ENCODE measurements at places on chromosomes 6 and 20. TPM values are rescaled to one million over a fixed set of nuclear protein-coding genes. Genes with fewer than 3 reads are reported as not detected.
A peak's percentile ranks its signal among the peaks of the same experiment; 100 is the strongest.

OCSTAMP gene
- total RNA-seq = not detected

MRAP2 gene
- not detected for total RNA-seq

SLC22A7 gene
- total RNA-seq = not detected

FUT9 gene
- total RNA-seq = not detected

GRCh38 chr6:49939993-49940498, 23.9 kb downstream of the DEFB114 start:
- no peaks in the 10 kb centered on the region for H3K36me3 ChIP-seq
- H3K4me3 ChIP-seq = no peak overlapping the region
- no peak overlapping the region for H3K27ac ChIP-seq

GRCh38 chr6:44000164-44000842, 126.9 kb downstream of the MRPL14 start:
- peaks cover 31% of the 10 kb centered on the region for H3K27me3 ChIP-seq
- no peaks in the 10 kb centered on the region for H3K36me3 ChIP-seq
- peak; percentile 24 for DNase-seq
- H3K4me1 ChIP-seq = peaks cover 12% of the 10 kb centered on the region
- H3K27ac ChIP-seq = no peak overlapping the region

DNA sequence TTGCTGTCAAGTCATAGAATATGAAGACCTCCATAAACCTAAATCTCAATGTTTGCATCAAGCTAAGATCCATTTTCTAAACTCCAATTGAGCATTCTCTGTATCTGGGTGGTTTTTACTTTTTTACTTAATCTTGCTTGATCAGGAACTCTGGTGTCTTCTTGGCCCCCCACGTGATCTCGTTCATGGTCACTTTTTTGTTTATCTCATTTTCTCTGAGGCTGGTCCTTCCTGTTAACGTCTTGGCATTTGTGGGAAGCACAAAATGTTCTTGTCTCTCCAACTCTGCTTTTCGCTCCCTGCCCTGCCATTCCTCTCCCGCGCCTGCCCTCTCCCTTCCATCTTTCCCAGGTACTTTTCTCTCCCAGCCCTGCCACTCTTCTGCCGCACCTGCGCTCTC, 14.0 kb upstream of the MAPRE1 start:
- no peak overlapping the region for H3K4me3 ChIP-seq
- H3K27me3 ChIP-seq = no peaks in the 10 kb centered on the region
- H3K4me1 ChIP-seq = no peaks in the 10 kb centered on the region
- H3K36me3 ChIP-seq = peaks cover 2% of the 10 kb centered on the region
- H3K27ac ChIP-seq = no peak overlapping the region

- H3K36me3 ChIP-seq = peaks cover 33% of the 10 kb centered on the region
- H3K4me3 ChIP-seq = no peak overlapping the region
- H3K27me3 ChIP-seq = no peaks in the 10 kb centered on the region
- peaks cover 52% of the 10 kb centered on the region for H3K4me1 ChIP-seq
Observed at GRCh38 chr6:154736618-154737259, 3.5 kb downstream of the SCAF8 start.

GRCh38 chr6:168890306-168890980, 363.2 kb downstream of the THBS2 start:
- peaks cover 5% of the 10 kb centered on the region for H3K4me1 ChIP-seq
- no peak overlapping the region for H3K27ac ChIP-seq
- no peak overlapping the region for H3K4me3 ChIP-seq

- no peak for DNase-seq
- no peak overlapping the region for H3K27ac ChIP-seq
- no peaks in the 10 kb centered on the region for H3K27me3 ChIP-seq
- no peaks in the 10 kb centered on the region for H3K36me3 ChIP-seq
- H3K4me3 ChIP-seq = no peak overlapping the region
- no peaks in the 10 kb centered on the region for H3K4me1 ChIP-seq
Observed at GRCh38 chr6:165478581-165478980, 169.2 kb upstream of the C6orf118 start.

DNA sequence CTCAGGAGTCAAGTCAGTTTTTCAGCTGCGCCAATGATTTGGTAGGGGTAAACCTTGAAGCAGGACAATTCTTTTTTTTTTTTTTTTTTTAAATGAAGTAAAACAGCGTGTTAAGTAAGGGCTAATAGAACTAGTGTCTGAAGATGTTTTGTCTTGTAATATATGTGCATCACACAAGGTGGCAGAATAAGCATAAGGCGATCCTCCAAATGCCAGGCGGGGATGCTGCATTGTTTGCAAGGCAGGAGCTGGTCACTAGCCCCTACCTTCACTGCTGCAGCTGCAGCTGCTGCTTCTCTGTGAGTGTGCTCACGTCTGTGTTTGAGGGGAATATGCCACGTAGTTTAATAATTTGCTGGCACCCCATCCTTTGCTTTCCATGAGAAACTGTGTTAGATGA, 272.7 kb upstream of the MAP3K7 start:
- DNase-seq = no peak
- H3K27me3 ChIP-seq = peaks cover 12% of the 10 kb centered on the region
- H3K36me3 ChIP-seq = no peaks in the 10 kb centered on the region
- H3K27ac ChIP-seq = no peak overlapping the region
- H3K4me1 ChIP-seq = peaks cover 4% of the 10 kb centered on the region
- no peak overlapping the region for H3K4me3 ChIP-seq

DNA sequence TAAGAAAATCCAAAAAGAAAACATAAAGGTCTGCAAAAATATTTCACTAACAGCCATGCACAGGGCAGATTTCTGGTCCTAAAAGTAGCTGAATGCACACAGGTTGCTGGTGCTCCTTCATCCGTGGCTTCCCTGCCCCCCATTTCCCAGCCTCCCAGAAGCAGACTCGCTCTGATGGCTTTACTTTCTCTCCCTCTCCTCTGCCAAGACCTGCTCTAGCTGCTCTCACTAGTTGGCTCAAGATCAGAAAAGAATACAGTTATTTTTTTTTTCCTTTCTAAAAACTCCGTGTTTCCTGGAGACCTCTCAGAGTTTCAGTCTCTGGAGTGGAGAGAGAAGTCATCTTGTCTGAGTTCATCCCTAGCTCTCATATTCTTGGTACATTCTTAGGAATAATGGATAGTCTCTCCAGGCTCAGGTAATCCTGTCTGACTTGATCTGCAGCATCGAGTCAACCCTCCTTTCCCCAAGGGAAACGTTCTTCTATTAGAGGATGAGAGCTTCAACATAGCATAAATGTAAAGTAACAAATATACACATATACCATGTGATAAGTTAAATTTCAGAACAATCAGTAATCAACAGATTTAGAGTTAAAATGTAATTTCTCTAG, 214.2 kb downstream of the TBC1D7 start:
- H3K27me3 ChIP-seq = peaks cover 45% of the 10 kb centered on the region
- H3K27ac ChIP-seq = no peak overlapping the region
- no peaks in the 10 kb centered on the region for H3K36me3 ChIP-seq
- no peaks in the 10 kb centered on the region for H3K4me1 ChIP-seq

DNA sequence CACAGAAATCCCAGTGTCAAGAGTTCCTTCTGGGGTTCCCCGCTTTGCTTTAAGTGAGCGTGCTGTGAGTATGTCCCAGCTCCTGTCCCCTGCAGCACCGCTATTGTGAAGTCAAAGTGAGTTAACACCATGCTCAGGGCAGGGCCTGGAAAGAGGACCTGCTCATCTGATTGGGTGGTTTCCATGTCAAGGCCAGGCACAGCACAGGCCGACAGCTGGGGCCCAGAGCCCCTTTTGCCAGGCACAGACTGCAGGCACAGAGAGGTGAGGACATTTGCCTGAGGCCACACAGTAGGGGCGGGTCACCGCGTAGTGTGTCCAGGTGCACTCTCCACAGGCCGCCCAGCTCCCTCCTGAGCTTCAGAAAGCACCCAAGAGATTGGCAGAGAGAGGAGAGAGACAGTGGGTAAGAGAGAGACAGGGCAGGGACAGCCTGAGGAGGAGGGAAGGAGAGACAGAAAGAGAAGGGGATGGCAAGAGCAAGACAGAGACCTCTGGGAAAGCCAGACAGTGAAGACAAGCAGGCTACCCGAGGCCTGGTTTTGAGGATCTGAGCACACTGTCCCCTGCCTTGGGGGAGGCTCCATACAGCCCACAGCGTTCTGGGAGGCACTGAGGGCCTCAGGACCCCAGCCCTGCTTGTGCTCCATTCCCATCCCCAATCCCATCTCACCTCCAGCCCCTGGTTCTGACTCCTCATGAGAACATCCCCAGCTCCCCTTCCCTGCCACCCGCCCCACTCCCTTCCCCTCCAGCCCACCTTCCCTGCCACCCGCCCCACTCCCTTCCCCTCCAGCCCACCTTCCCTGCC, 6.5 kb upstream of the BPIFB1 start:
- H3K27ac ChIP-seq = no peak overlapping the region
- H3K4me3 ChIP-seq = no peak overlapping the region
- H3K4me1 ChIP-seq = no peaks in the 10 kb centered on the region
- no peak for DNase-seq
- H3K36me3 ChIP-seq = no peaks in the 10 kb centered on the region

- H3K36me3 ChIP-seq = no peaks in the 10 kb centered on the region
- H3K4me1 ChIP-seq = peaks cover 21% of the 10 kb centered on the region
- no peak overlapping the region for H3K4me3 ChIP-seq
Observed at GRCh38 chr6:110392727-110393126, 22.6 kb downstream of the DDO start.

GRCh38 chr6:130943738-130944137, 116.5 kb downstream of the SMLR1 start:
- H3K36me3 ChIP-seq = no peaks in the 10 kb centered on the region
- H3K4me1 ChIP-seq = no peaks in the 10 kb centered on the region
- H3K4me3 ChIP-seq = no peak overlapping the region
- no peak overlapping the region for H3K27ac ChIP-seq
- H3K27me3 ChIP-seq = no peaks in the 10 kb centered on the region
- DNase-seq = no peak

GRCh38 chr20:5748246-5748645, 2.0 kb upstream of the SHLD1 start:
- peaks cover 12% of the 10 kb centered on the region for H3K36me3 ChIP-seq
- H3K4me1 ChIP-seq = peaks cover 17% of the 10 kb centered on the region
- no peak overlapping the region for H3K27ac ChIP-seq
- no peak overlapping the region for H3K4me3 ChIP-seq

DNA sequence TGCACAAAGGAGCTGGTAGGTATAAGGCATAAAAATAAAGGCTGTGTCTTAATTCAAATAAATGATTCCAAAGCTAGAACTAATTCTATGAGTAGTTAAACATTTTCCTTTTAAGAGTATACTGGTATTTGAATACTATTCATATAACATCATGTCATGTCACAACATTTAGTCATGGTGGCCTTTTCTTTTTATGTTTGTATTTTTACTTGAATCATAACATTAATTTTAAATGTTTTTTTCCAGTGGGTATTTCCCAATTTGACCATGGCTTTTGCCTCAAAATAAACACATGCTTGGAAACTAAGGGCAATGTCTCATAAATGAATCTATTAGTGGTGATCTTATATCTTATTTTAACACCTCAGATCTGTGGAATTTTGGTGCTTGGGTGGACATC, 177.1 kb downstream of the CD109 start:
- H3K4me3 ChIP-seq = no peak overlapping the region
- no peak overlapping the region for H3K27ac ChIP-seq
- no peak for DNase-seq
- H3K27me3 ChIP-seq = no peaks in the 10 kb centered on the region
- H3K4me1 ChIP-seq = peaks cover 11% of the 10 kb centered on the region
- H3K36me3 ChIP-seq = no peaks in the 10 kb centered on the region
